ENCODE measurements at places on chromosomes 16 and 17.

DNA sequence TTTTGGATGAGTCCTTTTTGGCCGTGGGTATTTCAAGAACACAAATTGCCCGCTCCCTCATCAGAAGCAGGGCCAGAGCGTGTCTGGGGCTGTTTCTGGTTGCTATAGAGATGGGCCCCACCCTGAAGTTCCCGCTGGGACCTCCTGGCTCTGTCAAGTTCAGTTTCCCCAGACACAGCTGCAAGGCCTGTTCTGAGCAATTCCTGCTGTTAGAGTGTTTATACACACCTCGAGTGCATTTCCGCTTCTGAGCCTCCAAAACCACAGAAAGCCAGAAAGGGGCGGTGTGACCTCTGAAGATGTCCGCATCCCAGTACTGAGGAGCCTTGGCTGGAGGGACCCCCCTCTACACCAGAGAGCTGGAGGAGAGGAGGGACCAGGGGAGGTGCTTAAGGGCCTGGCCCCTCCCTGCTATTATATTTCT is 9.3 kb upstream of the WBP2 start:
- peak; percentile 72 for DNase-seq

- no peak for DNase-seq
Measured at GRCh38 chr16:28865722-28866453, 2.2 kb downstream of the SH2B1 start.

DNA sequence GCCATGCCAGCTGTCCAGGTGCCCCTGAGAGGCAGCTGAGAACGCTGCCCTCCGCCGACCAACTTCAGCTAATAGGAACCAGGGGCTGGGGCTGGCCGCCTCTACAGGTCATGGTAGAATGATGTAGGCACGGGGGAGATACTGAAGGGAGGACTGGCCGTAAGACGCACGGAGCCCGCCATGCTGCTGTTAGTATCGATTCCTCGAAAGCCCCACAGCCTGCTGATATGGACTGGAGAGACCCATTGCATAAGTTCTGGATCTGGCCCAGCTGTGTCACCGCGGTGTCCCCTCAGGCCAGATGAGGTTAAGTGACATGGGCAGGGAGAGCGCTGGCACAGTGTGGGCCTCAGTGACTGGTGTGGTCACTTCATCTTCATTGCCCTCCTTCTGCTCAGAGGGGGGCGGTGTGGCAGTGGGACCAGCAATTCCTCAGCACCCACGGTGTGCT is 75.6 kb downstream of the AMFR start:
- DNase-seq = no peak

- peak; percentile 72 for DNase-seq
Measured at GRCh38 chr17:56786989-56787482, 46.7 kb downstream of the C17orf67 start.

DNA sequence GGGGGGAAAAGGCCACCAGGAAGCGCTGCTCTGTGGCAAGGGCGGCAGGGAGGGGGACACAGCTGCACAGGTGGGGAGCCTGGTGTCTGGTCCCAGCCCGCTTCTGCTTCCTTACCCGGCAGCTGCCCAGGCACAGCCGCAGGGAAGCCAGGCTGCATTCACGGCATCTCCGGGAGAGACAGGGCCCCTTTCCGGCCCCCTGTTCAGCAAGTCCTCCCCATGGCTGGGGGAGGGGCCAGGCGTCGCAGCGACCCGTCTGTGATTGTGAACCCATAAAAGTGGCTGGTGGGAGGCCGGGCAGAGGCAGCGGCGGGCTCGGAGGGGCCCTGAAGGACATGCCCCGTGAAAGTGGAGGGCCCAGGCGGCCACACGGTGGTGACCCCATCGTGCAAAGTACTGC is 28.7 kb downstream of the SOX8 start:
- DNase-seq = no peak

Measured in hematopoietic multipotent progenitor cell treated with erythropoietin and hydrocortisone succinate and interleukin-3 and kit ligand, for 6 days (in vitro differentiated cells).